IPS DF 19.7 (cell line): ENCODE measurements at places on chromosomes 3 and 15.
A peak's percentile ranks its signal among the peaks of the same experiment; 100 is the strongest.

DNA sequence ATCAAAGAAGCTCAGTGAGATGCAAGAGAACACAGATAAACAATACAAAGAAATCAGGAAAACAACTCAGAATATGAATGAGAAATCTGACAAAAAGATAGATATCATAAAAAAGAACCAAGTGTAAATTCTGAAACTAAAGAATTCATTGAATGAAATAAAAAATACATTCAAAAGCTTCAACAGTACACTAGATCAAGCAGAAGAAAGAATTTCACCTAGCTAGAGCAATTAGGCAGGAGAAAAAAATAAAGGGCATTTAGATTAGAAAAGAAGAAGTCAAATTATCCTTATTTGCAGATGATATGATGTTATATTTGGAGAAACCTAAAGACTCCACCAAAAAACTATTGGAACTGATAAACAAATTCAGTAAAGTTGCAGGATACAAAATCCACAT is 19.4 kb upstream of the CX3CR1 start:
- no peak for DNase-seq

- DNase-seq: no peak
These were observed 79.4 kb upstream of the PRR23E start for GRCh38 chr3:127113571-127113891.

DNA sequence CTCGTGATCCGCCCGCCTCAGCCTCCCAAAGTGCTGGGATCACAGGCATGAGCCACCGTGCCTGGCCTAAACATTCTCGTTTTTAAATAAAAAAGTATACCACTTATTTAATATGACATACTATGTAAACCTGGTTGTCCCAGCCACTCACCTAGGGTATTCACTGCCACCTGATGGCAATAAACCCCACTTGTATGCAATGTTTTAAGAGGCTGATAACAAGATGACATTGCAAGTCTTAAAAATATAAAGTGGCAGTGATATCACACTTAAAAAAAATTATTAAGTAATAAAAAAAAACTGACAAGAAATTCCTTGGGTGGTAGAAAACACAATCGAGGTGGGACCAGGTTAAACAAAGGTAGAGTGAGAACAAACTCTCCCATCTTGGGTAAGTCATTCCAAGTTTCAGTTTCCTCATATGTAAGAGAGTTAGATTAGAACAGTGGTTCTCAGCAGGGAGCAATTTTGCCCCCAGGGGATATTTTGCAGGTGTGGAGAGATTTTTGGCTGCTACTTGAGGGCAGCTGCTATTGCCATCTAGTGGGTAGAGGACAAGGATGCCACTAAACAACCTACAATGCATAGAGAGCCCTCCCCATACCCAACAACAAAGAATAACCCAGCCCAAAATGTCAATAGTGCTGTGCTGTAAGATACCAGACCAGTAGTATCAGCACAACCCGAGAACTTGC is 14.5 kb downstream of the ARF4 start:
- DNase-seq: no peak

DNA sequence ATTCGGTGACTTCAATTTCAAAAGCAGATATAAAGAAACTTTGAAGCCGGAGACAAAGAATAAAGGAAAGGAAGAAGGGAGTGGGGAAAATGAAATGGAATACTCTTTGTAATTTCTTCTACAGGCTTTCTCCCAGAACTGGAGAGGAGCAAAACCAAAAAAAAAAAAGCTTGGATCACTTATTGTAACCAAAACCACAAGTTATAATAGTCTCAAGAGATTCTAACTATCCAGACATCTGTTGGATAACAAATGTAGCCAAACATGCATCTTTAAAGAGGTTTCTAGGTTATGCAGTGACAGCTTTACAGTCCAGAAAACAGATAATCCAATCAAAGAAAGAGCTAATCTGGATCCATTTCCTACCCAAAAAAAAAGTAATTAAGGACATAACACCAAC is 36.2 kb downstream of the VGLL3 start:
- no peak for DNase-seq

DNA sequence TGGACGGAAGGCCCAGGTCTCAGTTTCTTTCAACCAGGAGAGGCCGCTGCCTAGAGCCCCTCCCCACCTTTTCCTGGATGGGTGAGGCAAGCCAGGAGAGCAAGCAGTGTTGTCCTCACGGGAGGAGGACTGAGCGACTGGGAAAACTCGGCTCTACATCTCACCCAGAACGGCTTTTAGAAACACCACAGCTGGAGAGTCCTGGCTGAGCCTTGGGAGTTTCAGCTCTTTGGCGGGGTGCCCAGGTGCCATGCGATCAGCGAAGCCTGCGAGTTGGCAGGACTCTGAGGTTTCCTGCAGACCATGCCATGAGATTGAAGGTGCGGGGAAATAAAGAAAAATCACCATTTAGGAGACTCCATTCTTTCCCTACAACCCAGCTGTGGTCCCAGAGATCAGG is 26.0 kb downstream of the PPCDC start:
- DNase-seq: no peak

GRCh38 chr3:178964551-178964950 is 107.1 kb downstream of the ZMAT3 start:
- DNase-seq: no peak

DNA sequence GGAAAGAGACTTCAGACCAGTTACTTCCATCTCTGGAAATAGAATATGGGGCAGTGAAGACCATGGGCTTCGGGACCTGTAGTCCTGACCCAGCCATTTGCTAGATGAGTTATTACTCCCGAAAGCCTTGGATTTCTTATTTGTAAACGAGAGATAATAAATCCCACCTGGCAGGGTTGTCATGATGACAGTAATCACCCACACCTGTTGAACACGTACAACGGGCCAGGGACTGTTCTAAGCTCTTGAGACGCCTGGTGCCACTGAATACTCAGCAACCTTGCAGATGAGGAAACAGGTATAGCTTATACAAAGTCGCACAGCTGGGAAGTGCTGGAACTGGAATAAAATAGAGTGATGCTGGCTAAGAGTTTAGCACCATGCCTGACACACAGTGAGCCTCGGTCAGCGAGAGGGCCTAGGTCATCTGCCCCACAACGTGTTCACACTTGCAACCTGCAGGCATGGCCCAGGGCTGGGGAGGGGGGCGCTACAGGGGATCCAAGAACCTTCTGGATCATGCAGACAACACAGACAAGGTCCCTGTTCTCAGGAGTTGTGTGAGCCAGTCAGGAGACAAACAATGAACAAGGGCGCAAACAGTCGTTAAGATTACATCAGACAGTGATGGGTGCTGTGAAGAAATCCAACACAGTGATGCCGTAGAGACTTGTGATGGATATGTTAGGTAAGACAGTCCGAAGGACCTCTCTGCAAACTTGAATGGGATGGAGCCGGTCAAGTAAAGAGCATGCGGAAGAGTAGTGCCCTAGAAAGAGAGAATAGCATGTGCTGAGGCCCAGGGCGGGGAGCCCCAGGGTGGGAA is 89.2 kb downstream of the CORO2B start:
- DNase-seq: no peak

DNA sequence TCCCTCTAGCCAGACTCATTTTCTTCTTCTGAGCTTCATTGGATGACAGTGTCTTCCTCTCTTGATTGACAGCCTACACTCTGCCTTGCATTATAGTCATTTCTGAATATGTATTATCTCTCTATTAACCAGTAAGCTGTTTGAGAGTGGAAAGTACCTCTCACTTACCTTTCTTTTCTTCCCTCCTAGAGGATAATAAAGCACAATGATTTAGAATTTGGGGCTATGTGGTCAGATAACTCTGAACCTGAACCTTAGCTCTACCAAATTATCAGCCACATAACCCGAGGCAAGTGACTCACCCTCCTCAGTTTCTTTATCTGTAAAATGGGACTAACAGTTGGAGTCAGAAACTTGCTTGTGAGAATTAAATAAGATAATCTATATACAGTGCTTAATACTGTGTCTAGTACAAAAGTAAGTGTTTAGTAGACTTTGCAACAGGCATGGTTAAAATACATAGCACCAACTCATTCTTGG is 331.8 kb upstream of the TBL1XR1 start:
- no peak for DNase-seq

DNA sequence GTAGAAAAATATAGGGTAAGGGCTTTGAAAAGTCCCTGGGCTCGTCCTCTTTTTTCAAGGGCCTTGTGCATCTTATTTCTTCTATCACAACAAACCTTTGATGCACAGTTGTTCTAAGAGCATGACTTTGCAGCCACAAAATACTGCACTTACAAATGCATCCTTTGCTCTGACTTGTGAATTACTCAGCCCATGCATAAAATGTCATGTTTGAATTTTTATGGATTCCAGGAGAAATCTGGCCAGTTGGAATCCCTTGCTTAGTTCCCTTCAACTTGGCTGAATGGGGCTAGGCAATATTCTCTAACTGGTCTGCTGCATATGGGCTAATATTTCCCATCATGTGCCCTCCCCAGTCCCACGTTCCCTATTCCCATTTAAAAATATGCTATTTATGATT is 523.9 kb upstream of the RGMA start:
- no peak for DNase-seq

GRCh38 chr3:197031315-197032285 is 2.0 kb upstream of the MELTF start:
- DNase-seq: no peak

- no peak for DNase-seq
These were observed 41.2 kb downstream of the BOC start for GRCh38 chr3:113252553-113252952.

- DNase-seq: peak; percentile 7
These were observed 72.5 kb downstream of the SNTN start for GRCh38 chr3:63724987-63725386.

DNA sequence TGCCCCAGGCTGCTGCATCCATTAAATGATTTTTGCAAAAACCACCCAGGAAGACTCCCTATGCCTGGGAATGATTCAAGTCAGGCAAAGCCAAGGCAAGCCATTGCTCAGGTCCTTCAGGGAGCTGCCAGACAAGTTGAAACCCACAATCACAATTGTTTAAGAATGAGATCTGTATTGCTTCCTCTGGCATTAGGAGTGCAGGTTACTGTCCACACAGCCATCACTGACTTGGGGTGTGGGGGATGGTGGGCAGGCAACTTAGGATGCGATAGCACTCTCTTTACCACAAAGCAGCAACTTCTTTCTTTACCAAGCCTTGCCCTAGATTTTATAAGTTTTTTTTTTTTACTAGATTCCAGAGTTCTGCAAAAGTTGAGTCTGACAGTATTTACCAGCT is 15.0 kb upstream of the IL20RB start:
- no peak for DNase-seq

DNA sequence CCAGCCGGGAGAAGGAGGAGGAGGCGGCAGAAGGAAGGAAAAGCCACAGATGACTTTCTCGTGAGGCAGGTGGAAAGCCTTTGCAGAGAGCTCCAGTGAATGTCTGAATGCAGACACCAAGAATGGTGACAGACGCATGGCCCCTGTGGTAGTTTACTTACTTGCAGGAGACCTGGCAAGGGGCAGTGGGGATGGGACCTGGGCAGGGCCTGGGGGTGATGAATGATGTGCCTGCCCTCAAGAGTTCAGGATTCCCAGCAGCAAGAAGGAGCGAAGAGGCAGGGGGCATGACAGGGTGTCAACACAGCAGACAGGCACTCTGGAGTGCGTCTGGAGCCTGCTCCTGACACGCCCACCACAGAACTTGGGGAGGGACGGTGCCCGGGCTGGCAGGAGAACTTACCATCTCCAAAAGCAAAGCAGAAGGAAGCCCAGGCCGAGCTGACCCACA is 260.5 kb upstream of the LYSMD4 start:
- DNase-seq: no peak

DNA sequence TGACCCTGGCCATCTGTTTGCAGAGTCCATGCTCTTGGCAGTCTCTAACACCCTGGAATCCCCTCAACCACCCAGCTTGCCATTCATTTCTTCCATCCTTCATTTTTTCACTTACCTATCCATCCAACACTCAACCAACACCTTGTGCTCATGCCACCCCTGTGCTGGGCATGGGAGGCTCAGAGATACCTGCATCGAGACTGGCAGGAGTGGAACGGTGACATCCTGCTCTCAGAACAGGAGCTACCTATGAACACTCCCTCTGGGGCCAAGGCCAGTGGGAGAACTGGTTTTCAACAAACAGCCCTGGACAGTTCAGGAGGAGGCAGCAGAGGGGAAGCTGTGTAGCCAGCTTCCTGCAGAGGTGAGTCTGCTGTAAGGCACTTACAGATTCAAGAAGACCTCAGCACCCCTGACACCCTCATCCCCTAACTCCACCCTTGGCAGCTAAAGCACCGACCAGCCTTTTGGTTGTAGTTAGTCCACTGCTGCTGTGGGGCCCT is 19.5 kb upstream of the ATP2B2 start:
- no peak for DNase-seq

- no peak for DNase-seq
These were observed 23.0 kb downstream of the HES1 start for GRCh38 chr3:194158942-194159439.

DNA sequence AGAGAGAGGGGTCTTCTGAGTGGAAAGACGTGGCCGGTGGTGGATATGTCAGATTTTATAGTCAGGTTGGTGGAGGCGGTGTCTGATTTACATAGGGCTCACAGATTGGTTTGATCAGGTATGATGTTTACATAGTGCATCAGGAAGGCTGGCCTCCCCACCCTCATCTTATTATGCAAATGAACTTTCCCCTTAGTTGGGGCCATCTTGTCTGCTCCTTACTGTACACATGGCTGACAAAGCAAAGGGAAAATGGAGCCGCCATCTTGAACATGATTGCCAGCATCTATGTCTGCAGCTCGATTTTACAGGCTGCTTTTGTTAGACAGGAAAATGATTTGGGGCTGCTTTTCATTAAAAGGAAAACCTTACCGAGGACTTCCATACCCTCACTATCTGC is 19.9 kb downstream of the SQOR start:
- no peak for DNase-seq

GRCh38 chr3:126361211-126361610 is 4.0 kb upstream of the KLF15 start:
- DNase-seq: no peak

DNA sequence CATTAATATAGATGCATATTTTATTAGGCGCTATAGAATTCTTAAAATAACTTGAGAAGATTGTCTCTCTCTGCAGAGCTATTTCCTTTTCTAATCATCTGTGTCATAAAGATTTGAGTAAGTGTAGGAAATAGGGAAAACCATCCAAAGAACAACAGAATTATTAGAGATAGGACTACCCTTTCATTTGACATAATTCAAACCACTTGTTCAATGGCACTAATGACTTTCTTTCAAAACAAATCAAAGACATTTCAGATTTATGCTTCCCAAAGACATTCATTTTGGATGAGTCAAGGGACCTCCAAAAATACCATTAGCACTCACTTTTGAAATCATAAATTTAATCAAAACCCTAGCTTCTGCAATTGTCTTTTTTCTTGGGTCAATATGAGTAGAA is 29.5 kb downstream of the PRICKLE2 start:
- no peak for DNase-seq
